MCF 10A (cell line): ENCODE measurements at places on chromosomes 3 and 15.
A peak's percentile ranks its signal among the peaks of the same experiment; 100 is the strongest.

DNA sequence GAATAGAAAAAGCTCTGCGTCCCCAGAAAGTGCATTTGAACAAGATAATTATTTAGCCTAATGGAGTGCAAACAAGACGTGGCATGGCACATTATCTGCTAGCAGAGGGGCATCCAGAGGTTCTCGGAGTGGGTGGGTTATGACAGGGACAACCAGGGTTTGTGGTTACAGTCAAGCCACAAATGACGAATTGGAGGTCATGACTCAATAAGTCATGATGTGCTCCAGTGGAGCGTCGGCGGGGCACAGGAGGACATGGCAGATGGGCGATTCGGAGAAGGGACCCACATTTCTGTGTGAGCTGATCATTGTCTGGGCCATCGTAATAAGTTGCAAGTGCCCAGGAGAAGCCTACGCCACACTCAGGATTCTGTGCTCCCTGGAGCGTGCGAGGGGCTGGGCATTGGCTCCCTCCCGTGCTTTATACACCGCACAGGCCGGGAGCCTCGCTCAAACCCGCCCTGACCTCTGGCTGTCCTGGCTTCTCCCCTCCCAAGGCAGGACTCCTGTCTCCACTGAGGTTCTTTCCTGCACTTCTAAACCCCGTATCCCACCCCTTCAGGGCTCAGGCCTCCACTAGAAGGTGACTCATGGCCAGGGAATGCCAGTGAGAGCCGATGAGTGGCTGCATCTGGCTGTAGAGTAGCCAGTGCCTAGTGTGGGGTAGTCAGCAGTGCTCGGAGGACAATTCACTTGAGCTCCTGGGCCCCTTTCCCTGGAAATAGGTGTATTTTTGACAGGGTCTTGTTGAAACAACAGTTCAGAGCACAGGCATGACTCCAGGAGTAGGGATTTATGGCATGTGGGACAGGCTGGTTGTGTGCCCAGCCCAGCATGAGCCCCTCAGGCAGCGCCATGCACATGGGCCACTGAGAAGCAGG is 67.4 kb downstream of the GRIP2 start:
- peak; percentile 88 for DNase-seq
- no peak overlapping the region for H3K27ac ChIP-seq
- H3K4me3 ChIP-seq: no peak overlapping the region
- no peaks in the 10 kb centered on the region for H3K27me3 ChIP-seq
- peaks cover 14% of the 10 kb centered on the region for H3K4me1 ChIP-seq

DNA sequence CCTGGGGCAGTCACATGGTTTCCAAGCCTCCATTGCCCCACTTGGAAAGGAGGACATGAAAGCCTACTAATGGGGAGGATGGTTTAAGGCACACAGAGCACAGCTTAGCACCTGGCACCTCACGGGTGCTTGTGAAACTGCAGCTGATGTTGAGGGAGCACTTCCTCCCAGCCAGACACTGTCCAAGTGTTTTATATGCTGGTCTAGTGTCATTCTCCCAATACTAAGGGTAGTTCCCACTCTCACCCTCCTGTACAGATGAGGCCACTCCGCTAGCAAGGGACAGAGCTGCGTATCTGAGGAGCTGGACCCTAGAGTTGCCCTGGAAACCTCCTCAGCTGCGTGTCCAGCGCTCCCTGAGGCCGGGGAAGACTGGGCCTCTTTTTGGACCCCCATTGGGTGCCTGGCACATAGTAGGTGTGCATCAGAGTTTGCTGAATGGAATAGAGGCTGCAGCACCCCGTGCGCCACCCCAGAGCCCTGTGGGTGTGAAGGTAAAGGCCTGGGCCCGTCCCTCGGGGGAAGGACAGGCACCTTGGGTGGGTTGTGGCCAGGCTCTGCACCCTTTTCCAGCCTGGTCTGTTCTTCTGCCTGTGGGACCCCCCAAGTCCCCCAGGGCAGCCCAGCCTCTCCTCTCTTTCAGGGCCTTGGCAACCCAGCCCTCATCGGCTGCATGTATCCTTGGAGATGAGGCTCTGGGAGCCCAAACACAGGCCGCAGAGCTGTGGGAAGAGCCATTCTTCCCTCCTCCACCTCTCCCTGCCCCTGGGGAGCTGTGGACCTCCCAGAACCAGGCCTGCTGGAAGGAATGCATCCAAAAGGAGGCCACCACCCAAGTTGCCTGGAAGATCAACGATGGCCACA is 31.3 kb downstream of the DNASE1L3 start:
- DNase-seq: no peak
- H3K4me3 ChIP-seq: no peak overlapping the region
- H3K4me1 ChIP-seq: peaks cover 17% of the 10 kb centered on the region
- H3K27ac ChIP-seq: no peak overlapping the region

GRCh38 chr15:39059917-39060316 is 495.3 kb upstream of the RASGRP1 start:
- no peak overlapping the region for H3K27ac ChIP-seq
- no peaks in the 10 kb centered on the region for H3K36me3 ChIP-seq
- no peaks in the 10 kb centered on the region for H3K4me1 ChIP-seq
- H3K4me3 ChIP-seq: no peak overlapping the region

GRCh38 chr3:70737666-70738290 is 425.3 kb upstream of the MDFIC2 start:
- DNase-seq: no peak
- no peaks in the 10 kb centered on the region for H3K36me3 ChIP-seq
- H3K27me3 ChIP-seq: peaks cover 32% of the 10 kb centered on the region
- H3K27ac ChIP-seq: no peak overlapping the region
- H3K4me3 ChIP-seq: no peak overlapping the region

DNA sequence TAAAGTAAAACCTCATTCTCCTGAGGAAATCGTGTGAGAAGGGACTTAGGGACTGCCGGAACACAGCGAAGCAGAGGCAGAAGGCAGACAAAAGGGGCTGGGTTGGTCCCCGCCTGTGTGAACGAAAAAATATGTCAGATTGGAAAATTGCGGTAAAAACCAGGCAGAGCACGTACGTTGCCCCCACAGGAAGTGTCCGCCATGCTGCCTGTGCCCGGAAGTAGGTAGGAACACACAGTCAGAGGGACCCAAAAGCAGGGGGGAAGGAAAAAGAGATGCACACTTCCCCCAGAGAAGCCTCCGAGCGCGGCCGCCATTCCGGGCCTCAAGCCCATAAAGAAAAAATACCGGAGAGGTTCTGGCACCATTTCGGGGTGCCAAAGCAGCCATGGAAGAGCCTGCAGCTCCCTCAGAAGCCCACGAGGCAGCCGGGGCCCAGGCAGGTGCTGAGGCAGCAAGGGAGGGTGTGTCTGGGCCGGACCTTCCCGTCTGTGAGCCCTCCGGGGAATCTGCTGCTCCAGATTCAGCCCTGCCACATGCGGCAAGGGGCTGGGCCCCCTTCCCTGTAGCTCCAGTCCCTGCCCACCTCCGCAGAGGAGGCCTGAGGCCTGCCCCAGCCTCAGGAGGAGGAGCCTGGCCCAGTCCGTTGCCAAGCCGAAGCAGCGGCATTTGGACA is at the start of gene MKRN3:
TSS of gene MKRN3 (plus strand) at position 280 of the 676 bp plus-strand sequence. CDS start at position 389, 109 bp downstream.
- H3K36me3 ChIP-seq: no peaks in the 10 kb centered on the region
- H3K4me1 ChIP-seq: no peaks in the 10 kb centered on the region
- no peak for DNase-seq
- H3K27me3 ChIP-seq: no peaks in the 10 kb centered on the region
- no peak within 1 kb of the TSS for H3K4me3 ChIP-seq
- no peak within 1 kb of the TSS for H3K27ac ChIP-seq
